Stimulated activated effector memory CD8-positive, alpha-beta T cell treated with anti-CD3 and anti-CD28 coated beads, Interleukin-12 subunit alpha, Interleukin-12 subunit beta, amount 100 ng/mL, for 72 hours (primary cell): ENCODE measurements at places on chromosomes 2 and 18.

- DNase-seq = no peak
These were observed 25.4 kb downstream of the SH3BP4 start for GRCh38 chr2:234977228-234977679.

GRCh38 chr2:68418855-68419254, 48.2 kb downstream of the FBXO48 start:
- DNase-seq = no peak

GRCh38 chr2:200288670-200289429, 17.6 kb upstream of the SPATS2L start:
- no peak for DNase-seq

- DNase-seq = no peak
These were observed 447.7 kb upstream of the GYPC start for GRCh38 chr2:126208266-126208665.

DNA sequence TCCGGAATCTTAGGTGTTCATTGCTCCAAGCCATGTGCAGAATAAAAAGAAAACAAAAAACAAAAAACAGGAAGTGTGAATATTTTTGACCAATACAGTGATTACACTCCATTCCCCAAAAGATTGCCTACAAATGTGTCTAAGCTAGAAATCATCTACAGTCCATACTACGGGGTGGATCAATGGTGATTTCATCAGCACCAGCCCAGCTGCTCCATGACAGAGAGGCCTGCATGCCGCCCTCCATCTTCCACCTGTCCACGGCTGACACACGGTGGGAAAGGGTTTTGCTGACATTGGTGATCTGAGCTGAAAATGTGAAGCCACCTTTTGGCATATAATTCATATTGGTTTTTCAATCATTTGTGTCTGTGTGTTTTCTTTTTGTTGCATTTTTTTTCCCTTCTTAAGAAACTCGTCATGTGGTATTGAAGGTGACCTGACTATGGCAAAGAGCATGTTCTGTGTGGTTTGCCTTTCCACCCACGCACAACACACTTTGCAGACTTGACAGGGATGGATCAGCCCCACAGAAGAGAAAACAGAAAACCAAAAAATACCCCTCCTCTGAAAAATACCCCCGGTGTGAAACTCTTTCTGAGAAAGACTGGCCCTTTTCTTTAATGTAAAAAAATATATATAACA, 533.1 kb downstream of the RNF144A start:
- DNase-seq = peak; percentile 81

DNA sequence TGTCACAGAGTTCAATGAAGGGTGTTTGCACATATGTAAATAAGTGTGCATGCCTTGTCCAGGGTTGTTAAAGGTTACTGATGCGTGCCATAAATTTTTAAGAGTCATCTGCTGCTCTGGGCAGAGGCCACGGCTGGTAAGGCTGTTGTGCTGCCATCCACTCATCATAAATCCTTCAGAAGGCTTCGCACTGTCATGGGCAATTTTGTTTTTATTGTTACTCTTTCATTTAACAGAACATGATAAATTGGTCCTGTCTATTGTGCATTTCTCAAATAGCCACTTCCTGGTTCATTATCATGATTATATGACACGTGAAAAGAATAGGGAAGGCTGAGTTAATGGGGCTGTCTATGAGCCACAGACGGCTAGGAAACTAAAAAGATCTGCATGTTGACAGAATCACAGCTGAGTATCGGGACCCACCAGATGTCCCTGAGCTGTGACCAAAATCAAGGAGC, 634.3 kb upstream of the SOX11 start:
- no peak for DNase-seq

DNA sequence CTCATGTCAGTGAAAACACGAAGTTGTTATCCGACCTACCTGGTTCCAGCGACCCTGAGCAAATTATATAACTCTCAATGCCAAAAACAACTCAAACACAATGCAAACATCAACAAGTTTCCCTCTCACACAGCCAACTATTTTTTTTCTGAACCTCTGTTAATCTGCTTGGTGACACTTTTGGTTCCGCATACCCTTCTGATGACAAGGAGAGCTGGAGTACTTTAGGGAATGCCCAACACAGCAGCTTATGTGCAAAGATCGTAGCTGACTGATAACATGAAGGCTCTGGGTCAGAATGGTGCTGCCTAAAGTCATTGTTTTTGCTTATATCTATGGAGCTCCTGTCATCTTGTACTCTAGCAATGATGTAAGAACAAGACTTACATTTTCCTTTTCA, 72.7 kb upstream of the CCDC68 start:
- DNase-seq = no peak

GRCh38 chr18:76463358-76463757, 31.7 kb downstream of the ZNF516 start:
- no peak for DNase-seq

- no peak for DNase-seq
These were observed 93.6 kb downstream of the SATB2 start for GRCh38 chr2:199364153-199364552.

GRCh38 chr2:64225491-64225890, 81.3 kb upstream of the PELI1 start:
- no peak for DNase-seq

GRCh38 chr2:126886211-126886915, 12.3 kb upstream of the TEX51 start:
- peak; percentile 67 for DNase-seq

GRCh38 chr2:24432121-24432520, 58.9 kb upstream of the NCOA1 start:
- DNase-seq = no peak

- no peak for DNase-seq
These were observed 896.2 kb downstream of the CCDC85A start for GRCh38 chr2:57080035-57080434.

GRCh38 chr2:170024721-170025120, 153.2 kb upstream of the MYO3B start:
- no peak for DNase-seq
